ENCODE measurements at places on chromosomes 5 and 9.

DNA sequence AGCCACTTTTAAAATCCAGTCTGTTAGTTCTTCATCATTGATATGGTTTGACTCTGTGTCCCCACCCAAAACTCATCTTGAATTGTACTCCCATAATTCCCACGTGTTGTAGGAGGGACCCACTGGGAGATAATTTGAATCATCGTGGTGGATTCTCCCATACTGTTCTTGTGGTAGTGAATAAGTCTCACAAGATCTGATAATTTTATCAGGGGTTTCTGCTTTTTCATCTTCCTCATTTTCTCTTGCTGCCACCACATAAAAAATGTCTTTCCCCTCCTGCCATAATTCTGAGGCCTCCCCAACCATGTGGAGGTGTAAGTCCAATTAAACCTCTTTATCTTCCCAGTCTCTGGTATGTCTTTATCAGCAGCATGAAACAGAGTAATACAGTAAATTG is 26.9 kb upstream of the SH3TC2 start:
- DNase-seq: no peak

DNA sequence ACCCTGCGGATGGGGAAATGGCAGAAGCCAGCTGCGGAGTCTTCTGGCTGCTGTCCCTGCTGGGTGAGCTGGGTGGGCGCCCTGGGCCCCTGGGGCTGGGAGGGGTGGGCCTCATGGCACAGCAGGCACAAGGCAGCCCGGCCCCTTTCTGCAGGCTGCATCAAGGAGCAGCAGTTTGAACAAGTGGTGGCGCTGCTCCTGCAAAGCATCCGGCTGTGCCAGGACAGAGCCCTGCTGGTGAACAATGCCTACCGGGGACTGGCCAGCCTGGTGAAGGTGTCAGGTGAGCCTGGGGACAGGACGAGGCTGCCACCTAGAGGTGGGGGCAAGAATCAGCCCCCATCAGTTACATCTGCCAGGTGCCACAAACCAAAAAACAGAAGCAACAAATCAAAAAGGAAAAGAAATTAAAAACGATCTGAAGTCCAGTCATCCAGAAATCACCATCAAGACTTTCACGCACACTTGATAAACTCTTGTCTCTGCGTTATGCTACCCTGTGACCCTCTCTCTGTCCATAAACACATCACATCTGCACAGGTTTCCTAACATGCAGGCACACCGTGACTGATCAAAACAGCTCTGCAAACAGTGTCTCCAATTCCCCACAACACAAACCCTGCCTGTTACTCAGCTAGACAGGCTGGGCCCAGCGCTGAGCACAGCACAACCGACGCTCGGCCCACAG is 13.9 kb downstream of the REXO4 start:
- DNase-seq: peak; percentile 63

GRCh38 chr9:133839822-133840329 is 101.7 kb upstream of the SARDH start:
- no peak for DNase-seq

DNA sequence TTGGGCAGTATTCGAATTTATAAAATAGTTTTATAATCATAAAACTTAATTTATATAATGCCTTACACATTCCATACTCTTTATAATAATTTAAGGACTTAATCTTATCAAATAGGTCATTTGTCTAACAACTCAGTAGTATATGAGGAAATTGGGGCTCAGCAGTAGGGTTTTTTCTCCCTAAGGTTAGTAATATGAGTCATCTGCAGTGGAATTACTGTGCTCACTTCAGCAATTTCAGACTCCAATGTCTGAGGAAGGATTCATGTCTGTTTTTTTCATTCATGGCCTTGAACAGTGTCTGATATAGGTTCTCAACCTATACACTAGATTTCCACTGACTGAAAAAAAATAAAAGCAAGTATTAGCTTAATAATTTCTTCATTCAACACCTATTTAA is 7.4 kb downstream of the DMRTA1 start:
- no peak for DNase-seq

DNA sequence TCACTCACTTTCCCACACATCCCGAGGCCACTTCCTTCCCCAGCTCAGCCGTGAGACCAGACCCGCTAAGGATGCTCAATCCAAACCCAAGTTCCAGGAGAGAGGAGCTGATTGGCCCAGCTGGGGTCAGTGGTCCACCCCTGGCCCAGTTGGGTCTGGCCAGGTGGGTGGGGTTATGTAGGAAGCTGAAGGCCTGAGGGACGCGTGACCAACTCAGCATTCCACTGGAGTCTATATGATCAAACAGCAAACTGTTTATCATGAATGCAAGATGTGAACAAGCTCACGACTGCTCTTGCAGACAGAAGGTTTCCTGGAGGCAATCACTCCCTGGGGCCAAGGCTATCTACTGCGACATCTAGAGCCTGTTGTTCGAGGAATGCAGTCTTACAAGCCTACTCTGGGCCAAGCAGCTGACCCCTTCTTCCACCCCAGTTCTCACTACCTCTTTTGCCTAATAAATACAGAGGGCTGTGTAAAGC is 4.9 kb upstream of the RAPGEF1 start:
- DNase-seq: no peak

- DNase-seq: no peak
Measured at GRCh38 chr5:179504600-179505396, 45.6 kb upstream of the RUFY1 start.

DNA sequence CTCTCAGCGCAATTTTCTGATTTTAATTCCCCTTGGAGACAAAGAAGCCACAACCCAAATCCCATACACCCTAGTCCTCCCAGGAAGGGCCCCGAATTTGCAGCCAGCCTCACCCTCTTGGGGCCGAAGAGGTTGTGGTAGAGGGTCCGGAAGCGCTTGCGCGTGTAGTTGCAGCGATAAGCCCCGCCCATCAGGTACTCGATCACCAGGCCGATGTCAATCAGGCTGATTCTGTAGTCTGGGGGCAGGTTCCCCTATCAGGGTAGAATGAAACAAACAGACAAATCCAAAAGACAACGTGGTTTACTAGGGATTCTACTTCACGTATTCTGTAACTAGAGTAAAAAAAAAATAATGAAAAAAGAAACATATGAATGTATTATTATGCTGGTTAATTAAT is 210.6 kb upstream of the KLF9 start:
- no peak for DNase-seq

- no peak for DNase-seq
Measured at GRCh38 chr5:89934069-89934468, 475.5 kb downstream of the CETN3 start.

DNA sequence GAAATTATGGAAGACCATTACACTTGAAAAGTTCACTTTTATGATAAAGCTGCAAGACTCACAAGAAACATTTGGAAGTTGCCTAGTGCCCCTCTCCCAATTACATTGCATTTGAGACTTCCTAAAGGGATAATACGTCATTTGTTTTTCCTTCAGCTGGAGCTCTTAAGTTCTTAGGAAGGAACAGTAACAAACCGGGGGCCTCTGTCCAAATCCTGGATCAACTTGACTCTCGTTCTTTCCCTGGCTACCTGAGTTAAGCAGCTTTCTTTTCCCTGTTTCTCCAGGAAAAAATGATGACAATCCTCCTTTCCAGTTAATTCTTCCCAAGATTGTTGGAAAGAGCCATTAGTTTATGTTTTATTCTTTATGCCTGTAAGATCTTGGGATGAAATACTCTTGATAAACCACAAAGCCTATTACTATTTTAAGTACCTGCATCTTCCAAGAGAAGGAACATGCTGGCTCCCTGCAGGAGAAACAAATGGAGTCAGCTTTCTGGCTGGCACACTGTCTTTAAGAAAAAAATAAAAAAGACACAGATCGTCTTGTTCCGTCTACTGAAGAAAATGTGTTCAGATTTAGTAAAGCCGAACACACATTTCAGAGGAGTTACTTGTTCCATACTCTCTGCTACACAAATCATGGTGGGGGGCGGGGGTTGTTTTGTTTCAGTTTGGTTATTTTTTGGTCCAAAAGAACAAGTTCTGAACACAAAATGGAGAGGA is 297.9 kb downstream of the EFNA5 start:
- DNase-seq: no peak

DNA sequence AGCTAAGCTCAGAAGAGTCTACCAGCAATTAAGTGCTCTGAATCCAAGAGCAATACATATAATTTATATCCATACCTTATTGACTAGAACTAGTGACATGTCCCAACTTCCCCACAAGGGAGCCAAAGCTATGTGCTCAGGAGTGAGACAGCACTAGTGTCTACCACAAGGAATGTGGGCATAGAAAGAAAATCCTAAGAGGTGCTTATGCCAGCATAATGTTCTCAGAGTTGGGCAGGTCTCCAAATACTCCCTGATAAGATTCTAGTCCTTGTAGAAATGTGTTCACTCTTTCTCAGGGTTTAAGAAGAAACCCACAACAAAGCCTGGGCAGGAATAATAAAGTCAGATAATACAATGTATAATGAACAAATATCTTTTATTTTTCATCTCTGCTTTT is 275.1 kb downstream of the BRINP1 start:
- no peak for DNase-seq

DNA sequence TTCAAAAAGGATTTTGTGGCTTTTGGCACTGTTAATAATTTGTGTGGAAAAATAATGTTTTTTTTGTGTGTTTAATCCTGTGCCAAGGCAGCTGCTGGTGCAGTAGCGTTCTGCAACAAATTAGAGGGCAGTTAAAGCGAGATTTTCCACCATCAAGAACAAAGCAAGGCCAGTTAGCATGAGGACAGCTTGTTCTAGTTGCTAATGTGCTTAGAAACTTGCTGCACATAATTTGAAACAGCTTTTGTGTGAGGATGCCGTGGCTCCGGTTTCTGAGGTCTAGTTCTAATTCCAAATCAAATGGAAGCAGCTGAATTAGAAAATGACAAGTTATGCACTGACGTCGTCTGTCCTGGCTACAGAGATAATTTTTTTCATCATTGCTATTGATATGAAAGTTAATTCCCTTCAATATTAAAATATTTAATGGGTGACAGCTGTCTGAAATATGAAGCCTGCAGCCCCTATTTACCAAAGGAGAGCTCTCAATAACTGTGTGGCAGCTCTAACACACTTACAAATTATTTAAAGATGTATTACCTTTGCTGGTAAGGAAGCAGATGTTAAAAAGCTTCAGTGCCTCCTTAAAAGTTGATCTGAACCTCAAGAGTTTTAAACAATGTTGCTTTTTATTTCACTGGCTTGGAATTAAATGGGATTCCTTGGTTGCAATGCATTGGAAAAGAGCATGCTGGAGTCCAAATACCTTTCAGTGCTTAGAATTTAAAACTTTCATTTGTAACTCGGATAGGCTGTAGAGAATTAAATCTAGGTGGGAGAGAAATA is 128.6 kb downstream of the SPATA31D1 start:
- DNase-seq: no peak

- no peak for DNase-seq
Measured at GRCh38 chr9:125485471-125486151, 221.4 kb downstream of the MAPKAP1 start.

DNA sequence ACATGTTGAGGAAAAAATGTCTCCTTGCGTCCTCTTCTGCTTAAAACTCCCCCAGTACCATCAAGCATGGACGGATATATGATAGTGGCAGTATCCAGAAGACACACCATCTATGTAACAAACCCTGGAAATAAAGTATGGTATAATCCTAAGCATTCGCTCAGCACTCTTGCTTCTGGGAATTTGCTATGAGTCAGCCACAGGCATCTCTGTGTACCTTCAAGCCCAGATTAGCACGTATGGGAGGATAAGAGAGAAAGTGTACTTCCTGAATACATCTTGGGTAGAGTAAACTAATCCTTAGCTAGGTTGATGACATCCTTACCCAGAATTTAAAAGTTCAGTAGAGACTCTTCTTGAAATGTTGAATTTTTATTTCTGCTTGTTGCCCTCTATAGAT is 71.2 kb downstream of the GHR start:
- DNase-seq: no peak

DNA sequence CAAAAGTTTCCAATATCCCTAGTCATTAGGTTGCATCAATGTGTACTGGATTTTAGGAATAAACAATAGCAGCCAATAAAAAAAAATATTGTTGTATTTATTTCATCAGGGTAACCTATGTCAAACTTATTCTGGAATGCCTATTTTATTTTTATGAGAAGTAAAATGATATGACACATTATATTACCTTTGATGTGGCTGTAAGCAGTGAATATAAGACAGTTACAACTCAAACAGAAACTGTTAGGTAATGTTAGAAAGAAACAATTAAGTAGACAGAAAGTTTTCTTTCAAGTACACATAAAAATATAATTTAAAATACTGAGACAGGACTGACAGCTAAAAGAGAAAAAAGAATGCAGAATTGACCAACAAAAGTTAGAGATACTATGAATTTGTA is 65.5 kb downstream of the GNG10 start:
- no peak for DNase-seq

- DNase-seq: peak; percentile 49
Measured at GRCh38 chr9:37309136-37309535, 113.4 kb upstream of the GRHPR start.

- no peak for DNase-seq
Measured at GRCh38 chr5:141590127-141590526, 28.7 kb downstream of the DIAPH1 start.

DNA sequence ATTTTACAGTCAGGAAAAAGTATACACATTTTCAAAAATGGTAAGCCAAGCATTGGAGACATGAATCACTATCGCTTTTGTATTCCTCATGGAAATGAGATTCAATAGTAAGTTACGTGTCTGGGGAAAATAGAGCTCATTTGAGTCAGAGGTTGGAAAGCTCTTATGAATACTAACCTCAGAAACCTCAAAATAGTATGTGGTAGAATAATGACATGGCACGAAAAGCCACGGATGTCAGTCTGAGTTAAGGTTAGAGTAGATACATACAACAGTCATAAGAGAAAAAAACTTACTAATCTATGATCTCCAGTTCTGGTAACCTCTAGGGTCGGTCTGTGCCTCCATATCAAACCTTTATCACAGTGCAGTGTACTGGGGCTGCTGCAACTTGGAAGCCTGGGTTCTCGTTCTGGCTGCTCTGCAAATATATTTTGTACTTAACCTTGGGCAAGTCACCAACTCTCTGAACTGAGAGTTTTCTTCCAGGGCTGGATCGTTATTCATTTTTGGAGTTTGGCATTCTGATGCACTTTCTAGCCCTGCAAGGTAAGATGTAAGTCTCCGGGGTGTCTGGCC is 31.8 kb downstream of the MAP1B start:
- no peak for DNase-seq

DNA sequence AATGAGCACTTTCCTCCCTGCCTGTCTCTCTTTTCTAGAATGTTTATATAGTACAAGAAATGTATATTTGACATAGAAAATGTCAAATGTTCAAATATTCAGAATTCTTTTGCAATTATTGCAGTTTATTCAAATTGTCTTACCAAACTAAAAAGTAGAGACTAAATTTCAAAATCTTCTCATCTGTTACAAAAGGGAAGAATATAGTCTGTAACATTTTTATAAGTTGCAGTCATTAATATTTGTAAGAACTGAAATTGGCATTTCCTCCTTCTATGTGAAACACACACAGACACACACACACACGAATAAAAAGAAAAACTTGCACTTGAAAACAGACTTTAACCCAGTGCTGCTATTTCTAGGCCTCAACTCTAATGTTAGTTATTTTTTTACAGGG is 56.4 kb downstream of the NR3C1 start:
- DNase-seq: no peak

- DNase-seq: no peak
Measured at GRCh38 chr9:81532251-81532650, 157.1 kb downstream of the TLE1 start.
